Fibroblast of upper back skin (primary cell): ENCODE measurements at places on chromosomes 3 and 15.

GRCh38 chr15:62856466-62857246 is 185.9 kb upstream of the TPM1 start:
- DNase-seq = no peak

GRCh38 chr15:76664895-76665294 is 240.2 kb downstream of the SCAPER start:
- DNase-seq = no peak

- DNase-seq = no peak
These were observed 33.1 kb downstream of the EIF4E3 start for GRCh38 chr3:71692139-71692538.

GRCh38 chr15:67386947-67387346 is 132.4 kb downstream of the IQCH start:
- no peak for DNase-seq

- DNase-seq = peak; percentile 68
These were observed 124.6 kb downstream of the AKAP13 start for GRCh38 chr15:85504749-85505676.

DNA sequence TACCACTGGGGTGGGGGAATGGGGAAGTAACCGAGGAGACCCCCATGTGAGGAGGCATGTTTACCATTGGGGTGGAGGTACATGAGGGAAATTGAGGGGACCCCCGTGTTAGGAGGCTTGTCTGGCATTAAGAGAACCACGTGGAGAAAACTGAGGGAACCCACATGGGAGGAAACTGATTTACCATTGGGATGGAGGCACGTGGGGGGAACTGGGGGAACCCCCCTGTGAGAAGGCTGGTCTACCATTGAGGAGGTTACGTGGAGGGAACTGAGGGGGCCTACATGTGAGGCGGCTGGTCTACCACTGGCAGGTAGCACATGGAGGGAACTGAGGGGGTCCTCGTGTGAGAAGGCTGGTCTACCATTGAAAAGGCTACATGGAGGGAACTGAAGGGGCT is 159.4 kb downstream of the FBLN2 start:
- no peak for DNase-seq

GRCh38 chr3:161920196-161920595 is 423.6 kb downstream of the OTOL1 start:
- no peak for DNase-seq

GRCh38 chr15:39102431-39102830 is 478.4 kb upstream of the THBS1 start:
- peak; percentile 74 for DNase-seq

GRCh38 chr3:172536993-172537419 is 13.8 kb upstream of the TNFSF10 start:
- DNase-seq = no peak

GRCh38 chr3:171266740-171267073 is 193.5 kb downstream of the TNIK start:
- no peak for DNase-seq

DNA sequence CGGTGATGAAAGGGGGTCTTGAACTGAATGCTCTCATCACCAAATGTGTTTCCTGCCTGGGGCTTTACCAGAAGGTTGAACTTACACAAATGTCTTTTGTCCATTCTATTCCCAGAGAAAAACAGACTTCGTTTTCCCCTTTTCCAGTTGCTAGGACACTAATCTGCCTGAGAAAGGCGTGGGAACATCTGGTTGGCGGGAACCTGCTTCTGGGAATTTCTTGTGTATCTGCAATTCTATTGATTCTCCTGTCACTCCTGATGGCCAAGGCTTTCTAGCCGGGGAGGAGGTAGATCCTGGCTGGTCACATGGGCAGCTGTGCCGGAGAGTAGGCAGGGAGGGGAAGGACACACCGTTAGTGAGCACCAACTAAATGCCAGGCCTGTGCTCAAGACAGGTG is 31.1 kb upstream of the CCDC174 start:
- DNase-seq = no peak

DNA sequence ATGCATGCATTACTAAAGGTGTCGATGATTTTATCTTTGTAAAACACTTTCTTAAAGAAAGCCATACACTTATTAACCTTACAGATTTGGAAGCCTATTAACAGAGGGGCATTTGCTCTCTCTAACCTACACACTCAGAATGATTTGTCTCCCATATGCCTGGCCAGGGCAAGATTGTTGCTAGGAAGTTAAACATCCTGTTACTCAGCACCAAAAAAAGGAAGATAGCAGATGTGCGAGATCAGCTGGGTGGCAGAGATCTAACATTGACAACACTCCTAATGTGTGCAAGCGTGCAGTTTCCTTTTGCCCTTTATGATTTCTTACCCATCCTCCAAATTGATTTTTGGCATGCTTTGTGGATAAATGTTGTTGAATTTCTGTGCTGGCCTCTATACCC is 73.9 kb upstream of the TMEM108 start:
- DNase-seq = no peak

GRCh38 chr3:175932586-175932985 is 1073.5 kb downstream of the NAALADL2 start:
- peak; percentile 26 for DNase-seq

- peak; percentile 72 for DNase-seq
These were observed 818 bp downstream of the SLC4A7 start for GRCh38 chr3:27483117-27484014.

DNA sequence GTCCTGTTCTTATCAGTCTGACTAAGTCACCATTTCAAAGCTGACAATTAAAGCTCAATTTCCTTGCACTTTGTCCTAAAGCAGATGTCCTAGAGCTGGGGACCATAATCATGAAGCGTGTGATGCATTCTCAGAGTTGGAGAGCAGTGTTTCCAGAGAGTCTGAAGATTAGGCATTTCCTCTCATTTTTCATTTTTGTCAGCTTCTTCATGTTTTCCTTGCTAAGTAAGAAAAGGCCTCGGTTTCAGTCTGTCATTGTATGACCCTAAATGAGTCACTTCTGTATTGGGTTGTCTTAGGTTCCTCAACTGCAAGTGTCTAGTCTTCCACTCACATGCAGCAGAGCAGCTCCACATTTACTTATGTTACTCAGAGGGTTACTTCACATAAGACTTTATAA is 257.2 kb upstream of the TPRG1 start:
- peak; percentile 80 for DNase-seq

- DNase-seq = peak; percentile 81
These were observed 9.3 kb downstream of the PXYLP1 start for GRCh38 chr3:141240687-141241615.

GRCh38 chr15:59885832-59886231 is 118.3 kb upstream of the FOXB1 start:
- peak; percentile 60 for DNase-seq

DNA sequence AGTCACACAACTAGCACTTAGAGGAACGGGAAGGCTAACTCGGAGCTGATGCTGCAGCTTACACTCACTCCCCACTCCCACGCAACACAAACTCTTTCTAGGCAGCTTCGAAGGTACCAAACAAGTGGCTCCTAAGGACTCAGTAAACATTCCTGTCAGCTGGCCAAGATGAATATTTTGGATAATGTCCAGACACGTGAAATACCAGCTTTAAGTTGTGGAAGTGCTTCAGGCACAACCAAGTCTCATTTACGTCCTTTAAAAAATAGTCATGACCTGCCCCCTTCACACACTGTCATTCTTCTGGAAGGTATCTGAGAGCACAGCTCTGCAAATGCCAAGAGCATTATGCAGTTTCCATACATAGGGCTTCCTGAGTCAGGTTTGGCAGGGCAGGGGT is 1005.9 kb upstream of the CFAP20DC start:
- DNase-seq = peak; percentile 63
